ENCODE measurements at places on chromosomes 5 and 9.

DNA sequence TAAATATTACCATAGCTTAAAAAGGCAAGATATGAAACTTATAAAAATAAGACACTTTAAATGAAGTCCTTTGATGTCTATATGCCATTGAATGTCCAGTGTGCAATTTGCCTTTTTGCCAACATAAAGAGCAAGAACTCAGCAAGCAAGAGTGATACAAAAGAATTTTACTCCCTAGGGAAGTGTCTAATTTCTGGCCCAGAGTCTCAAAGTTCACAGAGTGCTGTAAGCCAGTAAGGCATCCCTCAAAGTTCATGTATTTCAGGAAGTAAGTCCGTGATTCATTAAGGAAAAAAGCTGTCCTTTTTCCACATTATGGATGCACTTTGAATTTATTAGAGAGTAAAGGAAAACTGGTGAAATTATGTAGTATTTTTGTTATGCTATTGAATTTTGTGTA, 185.2 kb downstream of the CCDC171 start:
- no peak for DNase-seq

- DNase-seq = peak; percentile 35
Measured at GRCh38 chr9:113876151-113876992, at the start of gene ZNF618. Gene ZNF618 (plus strand): TSS chr9:113876309. CDS start chr9:113876381, 72 bp downstream.

DNA sequence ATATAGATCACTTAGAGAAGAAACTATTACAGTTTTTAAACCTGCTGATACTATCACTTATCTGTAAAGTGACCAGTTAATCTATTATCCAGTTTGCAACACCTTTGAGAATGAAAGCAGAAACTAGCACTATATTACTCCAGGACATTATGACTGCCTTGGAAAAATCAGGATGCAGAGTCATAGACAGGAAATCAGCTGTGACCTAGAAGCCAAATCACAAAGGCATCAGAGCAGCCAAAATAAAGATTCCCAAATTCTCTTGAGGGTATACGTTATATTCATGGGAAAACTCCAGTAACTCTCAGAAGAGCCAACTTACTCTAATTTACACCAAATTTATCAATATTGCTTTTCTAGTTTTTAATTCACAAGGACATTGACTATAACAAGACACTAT, 49.9 kb downstream of the CDO1 start:
- no peak for DNase-seq

DNA sequence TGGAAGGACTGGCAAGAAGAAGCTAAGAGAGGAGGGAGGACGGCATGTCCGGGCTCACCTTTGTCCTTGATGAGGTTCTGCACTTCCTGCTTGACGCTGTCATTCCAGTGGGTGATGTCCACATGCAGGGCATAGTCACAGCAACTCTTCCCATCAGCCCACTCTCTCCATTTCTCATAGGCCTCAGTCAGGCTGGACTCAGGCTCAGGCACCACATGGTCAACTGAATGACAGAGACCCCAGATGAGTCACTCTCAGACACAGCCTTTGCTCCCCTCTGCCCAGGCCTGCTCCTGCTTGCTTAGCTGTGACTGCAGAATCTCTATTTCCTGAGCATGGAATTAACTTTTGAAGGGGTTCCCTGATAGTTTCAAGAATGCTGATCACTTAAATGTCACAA, 94.2 kb downstream of the DPYSL3 start:
- no peak for DNase-seq

- DNase-seq = no peak
Measured at GRCh38 chr9:121322037-121322736, 47.9 kb downstream of the STOM start.

DNA sequence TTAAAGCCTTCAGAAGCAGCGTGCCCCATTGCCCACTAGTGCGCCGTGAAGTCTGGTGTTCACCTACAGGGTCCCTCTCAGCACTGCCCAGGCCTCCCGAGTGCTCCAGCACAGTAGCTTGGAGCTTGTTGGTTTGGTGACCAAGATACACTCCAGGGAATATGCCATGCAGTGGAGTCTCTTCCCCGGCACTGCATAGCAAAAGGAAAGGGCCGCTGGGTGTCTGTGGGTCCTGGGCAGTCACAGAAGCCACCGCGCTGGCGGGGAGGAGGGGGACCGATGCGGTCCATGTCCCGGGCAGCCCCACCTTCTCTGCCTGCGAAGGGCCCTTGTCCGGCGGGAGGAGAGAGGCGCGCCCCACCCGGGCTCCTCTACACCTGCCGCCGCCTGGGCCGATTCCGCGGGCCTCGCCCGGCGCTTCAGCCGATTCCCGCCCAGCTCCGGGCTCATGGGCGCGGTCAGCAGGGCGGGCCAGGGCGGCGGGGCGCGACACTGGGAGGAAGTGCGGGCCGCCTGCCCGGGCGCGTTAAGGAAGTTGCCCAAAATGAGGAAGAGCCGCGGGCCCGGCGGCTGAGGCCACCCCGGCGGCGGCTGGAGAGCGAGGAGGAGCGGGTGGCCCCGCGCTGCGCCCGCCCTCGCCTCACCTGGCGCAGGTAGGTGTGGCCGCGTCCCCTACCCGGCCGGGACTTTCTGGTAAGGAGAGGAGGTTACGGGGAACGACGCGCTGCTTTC, at the start of gene SYK:
Gene SYK (plus strand): TSS at position 579 of the 732 bp plus-strand sequence. CDS start 42,080 bp downstream, outside the sequence.
- DNase-seq = no peak

- no peak for DNase-seq
Measured at GRCh38 chr5:14186059-14186830, 43.1 kb downstream of the TRIO start.

GRCh38 chr5:172816925-172817562, 17.0 kb upstream of the ERGIC1 start:
- no peak for DNase-seq

DNA sequence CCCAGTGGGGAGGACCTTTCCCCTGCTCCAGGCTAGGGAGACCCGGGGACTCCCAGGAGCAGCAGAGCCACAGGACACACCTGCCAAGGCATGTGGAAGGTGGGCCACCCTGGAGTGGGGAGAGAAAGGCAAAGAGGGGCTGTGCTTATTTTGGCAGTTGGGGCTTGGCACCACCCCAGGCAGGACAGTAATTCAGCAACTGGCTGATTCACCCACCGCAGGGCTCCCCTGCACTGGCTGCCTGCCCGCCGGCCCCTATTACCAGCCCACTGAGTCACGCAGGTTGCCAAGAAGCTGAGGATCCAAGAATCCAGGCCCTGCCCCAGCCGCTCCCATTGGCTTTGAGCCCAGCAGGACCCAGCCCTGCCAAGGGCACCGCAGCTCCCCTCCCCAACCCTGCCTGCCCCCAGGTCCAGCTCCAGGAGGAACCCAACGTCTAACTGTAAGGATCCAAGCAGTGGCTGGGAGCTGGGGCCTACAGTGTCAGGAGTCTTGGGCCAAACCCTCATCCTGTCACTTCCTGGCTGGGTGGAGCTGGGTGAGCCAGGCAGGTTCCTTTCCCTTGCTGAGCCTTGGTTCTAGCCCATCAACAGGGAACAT, 14.2 kb upstream of the RALGDS start:
- DNase-seq = no peak

DNA sequence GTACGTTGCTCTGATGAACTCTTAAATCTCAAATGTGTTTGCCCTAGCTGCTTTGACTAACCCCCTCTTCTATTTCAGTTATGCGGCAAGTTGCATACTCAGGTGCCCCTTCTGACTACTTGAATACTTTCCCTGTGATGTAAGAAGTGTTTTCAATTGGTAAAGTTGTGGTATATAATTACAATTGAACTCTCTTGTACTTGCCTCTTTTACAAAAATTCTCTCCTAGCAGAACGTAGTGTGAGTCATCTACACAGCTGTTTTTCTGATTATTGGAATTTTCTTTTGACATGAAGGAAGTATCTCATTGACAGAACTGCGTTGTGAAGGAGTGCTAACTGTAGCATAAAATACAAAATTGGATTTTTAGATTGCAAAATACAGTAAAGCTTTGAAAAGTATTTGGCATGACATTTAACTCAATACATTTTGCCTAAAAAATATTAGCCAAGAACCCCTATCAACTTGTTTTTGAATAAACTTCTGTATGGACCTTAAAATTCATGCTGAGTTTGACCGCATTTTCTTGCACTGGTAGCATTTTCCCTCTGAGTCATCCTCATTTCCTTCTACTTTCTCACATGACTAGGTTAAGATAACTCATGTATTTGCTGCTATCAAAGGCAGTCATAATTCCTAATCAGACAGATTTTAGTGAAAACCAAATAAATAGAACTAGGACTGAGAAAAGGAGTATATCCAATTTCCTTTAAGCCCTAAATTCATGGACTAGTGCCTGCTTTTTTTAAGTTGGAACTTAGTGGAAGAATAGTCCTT, 6.3 kb downstream of the CRHBP start:
- no peak for DNase-seq

DNA sequence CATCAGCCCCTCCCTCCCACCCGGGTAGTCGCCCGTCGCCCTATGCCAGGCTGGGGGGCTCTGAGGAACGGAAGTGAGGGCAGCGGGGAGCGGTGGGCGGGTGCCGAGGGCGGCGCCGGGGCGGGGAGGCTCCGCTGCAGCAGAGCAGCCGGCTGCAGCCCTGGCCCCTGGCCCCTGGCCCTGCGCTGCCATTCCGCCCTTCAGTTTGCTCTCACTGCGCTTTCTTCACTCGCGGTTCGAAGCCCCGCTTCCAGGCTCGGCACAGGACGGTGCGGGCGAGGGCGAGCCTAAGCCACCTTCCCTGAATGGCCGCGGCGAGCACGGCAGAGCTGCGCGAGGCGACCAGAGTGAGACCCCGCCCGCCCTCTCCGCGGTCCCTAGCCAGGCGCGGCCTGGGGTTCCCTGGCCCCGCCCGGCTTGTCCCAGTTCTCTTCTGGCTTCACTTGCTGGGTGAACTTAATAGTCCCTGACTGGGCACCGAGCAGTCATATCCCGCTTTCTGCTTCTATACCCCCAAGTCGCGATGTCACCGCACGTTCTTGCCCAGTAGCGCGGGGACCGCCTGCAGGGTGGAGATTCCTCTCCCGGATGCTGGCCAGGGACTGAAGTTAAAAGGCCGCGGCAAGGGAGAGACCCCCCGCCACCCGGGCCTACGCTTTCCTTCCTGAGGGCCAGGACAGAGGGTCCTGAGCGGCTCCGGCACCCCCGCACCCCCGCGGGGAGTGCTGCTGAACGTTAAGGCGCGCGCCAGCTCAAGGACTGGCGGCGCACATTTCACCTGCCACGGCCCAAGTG, 623 bp upstream of the TRIM36 start:
- no peak for DNase-seq

Data from D721Med (cell line).